ENCODE measurements at places on chromosomes 16 and 17.

DNA sequence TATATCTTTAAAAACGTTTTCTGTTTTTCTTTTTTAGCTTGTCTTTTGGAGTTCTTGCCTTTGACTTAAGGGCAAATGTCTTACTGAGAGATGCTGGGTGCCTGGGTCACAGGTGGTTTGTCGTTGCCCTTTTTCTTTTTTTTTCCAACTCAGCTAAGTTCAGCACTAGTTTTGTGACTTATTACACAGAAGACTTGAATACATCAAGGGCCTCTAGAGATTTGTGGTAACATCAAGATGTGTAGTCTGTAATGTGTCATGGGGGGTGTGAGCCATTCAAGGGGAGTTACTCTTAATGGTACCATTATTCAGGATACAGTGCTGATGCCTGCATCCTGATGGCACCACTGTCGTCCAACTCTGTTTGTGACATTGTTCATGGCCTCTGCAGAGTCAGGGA is 95.1 kb downstream of the PRKCA start:
- DNase-seq: no peak

GRCh38 chr16:53123747-53124146 is 69.0 kb downstream of the CHD9 start:
- peak; percentile 72 for DNase-seq

GRCh38 chr17:43456661-43457361 is 27.0 kb upstream of the DHX8 start:
- peak; percentile 26 for DNase-seq

- no peak for DNase-seq
Measured at GRCh38 chr16:54425068-54425467, 138.5 kb upstream of the IRX3 start.

DNA sequence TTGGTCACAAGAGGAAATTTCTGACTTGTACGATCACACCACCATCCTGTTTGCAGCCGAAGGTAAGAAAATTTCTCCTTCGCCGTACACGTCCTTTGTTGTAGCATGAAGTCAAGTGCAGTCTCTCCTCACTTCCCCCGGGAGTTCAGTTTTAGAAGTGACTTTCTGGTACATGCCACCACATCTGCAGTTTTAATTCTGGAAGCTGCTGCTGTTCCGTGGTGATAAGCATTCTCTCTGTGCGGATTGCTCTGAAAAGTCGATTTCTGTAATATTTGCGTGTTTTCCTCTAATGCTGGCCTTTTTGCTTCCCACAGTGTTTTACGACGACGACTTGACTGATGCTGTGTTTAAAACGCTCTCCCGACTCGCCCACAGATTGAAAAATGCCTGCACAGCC is 20.6 kb downstream of the METTL22 start:
- DNase-seq: no peak

DNA sequence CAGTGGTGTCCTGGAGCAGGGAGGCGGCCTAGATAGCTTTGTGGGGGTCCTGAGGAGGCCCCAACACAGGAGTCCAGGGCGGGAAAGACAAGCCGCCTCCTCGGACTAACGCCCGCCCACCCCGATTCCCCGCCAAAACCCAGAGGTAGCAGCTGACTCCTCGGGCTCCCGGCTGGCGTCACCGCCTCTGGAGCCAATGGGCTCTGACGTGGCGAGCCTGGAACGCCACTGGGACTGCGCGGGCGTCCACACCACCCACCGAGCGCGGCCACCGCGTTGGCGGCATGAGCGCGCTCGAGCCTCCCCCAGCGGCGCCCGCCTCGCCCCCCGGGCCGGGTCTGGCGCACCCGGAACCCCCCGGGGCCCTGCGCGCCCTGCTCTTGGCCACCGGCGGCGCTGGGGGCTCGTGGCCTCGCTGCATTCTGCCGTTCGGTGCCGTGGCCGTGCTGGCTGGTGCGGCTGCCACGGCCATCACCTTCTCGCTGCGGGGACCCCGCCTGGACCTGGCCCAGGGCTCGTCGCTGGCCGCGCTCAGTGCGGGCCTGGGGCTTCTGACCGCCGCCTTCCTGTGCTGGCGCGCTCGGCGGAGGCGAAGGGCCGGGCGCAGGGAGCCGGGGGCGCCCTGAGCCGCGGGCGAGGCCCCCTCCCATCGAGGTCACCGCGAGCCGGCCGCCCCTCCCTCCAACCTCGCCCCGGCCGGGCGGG is 3.4 kb upstream of the NTN3 start:
- peak; percentile 90 for DNase-seq

DNA sequence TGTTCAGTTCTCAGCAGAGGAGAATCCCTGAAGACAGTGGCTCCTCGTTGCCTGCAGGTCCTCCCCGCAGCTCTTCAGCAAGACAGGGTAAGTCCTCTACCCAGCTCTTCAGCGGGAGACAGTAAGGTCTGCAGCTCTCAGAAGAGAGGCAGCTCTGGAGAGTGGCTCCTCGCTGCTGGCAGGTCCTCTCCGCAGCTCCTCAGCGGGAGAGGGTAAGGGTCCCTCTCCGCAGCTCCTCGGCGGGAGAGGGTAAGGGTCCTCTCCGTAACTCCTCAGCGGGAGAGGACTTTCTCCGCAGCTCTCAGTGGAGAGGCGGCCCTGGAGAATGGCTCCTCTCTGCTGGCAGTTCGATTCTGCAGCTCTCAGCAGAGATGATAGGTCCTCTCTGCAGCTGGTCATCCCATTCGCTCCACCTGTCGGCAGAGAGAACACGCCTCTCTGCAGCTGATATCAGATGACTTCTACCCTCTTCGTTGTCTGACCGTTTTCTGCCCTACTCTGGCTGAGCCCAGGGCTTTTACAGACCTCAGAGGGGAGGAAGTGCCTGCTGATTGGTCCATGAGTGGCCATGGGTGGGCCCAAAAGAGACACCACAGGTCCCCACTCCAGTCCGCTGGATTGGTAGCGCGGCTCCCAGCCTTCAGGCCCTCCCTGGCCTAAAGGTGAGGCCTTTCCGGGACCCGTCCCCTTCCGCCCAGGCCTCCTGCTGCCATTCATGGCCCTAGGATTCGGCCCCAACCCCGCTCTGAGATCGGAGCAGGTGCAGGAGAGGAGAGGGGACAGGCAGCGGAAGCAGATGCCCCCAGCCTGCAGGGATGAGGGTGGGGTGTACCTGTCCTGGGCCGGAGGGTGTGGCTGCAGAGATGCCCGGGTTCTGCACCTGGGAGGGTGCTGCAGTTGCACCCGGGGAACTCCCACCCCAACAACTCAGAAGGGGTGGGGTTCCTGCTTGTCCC is 11.9 kb upstream of the SHCBP1 start:
- no peak for DNase-seq

GRCh38 chr16:84786605-84787262 is 33.1 kb upstream of the CRISPLD2 start:
- DNase-seq: no peak

DNA sequence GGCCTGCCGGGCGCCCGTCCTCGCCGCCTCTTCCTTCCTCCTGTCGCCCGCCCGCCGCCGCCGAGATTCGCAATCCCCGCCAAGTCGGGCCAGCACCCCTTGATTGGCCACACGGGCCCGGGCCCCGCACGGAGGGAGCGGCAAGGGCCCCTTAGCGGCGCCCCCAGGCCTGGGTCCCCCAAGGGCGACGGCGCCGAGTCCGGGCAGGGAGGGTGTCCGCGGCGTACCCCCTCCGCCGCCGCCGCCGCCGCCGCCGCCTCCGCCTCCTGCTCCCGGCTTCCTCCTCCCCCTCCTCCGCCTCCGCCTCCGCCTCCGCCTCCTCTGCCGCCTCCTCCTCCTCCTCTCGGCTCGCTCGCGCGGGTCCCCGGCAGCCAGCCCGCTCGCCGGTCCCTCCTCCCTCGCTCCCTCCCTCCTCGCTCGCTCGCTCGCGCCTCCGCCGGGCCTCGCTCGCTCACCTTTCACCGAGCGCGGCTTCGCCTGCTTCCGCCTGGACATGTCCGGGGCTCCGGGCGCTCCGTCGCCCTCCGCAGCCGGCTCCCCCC is 561 bp downstream of the ZNF423 start:
- peak; percentile 94 for DNase-seq

GRCh38 chr16:86088816-86089215 is 189.9 kb downstream of the IRF8 start:
- no peak for DNase-seq

DNA sequence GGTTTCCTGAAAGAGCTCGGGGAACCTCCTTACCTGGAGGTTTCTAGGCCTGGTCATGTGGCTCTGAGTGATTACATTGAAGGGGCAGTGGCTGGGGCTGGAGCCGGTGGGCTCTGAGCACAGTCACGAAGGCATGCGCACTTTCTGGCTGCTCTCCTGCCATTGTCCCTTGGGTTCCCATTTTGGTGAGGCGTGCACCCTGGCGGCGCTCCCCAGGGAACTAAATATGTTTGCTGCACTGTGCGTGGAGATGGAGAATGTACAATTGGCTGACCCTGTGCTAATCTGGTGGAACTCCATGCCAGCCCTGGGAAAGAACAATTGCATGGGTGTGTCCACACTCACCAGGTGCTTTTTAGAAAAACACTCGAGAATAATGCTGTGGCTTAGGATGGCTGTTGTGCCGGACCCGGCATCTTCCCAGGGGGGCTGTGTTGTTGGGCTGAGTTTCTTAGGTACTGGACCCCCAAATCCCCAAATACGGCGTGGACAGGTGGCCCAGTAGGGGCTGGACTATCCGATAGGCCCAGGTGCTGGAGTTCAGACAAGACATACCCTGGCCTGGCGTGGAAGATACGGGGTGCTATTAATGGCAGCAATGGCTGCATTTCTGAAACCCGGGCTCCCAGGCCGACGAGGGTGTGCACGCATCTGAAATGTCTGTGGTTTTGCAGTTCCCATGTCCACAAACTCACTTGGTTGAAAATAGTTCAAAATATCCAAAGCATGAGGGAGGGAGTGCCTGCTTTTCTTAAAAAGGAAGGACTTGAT is 230.5 kb downstream of the SEC14L1 start:
- DNase-seq: peak; percentile 79

GRCh38 chr17:34653511-34653910 is 74.1 kb downstream of the TMEM132E start:
- DNase-seq: no peak

DNA sequence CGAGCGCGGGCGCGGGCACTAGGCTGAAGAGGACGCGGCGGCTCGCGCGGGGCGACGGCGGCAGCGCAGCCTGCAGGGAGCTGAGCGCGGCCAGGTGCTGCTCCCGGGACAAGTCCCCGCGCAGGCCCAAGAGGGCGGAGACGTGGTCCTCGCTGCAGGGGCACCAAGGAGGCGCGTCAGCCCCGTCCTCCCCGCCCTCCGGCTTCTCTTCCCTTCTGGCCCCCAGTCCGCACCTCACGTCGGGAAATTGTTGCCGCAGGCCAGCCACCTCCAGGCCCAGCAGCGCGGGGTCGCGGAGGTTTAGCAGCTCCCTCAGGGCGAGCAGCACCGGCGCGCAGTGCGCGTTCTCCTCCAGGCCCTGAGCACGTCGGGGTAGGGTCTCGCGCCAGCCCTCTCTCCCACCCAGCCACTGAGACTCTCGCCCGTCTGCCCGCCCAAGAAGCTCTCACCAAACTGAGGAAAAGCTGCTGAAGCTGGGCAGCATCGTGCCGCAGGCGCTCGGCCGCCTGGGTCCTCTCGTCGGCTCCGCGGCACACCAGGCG is 761 bp upstream of the MATCAP1 start:
- DNase-seq: no peak

DNA sequence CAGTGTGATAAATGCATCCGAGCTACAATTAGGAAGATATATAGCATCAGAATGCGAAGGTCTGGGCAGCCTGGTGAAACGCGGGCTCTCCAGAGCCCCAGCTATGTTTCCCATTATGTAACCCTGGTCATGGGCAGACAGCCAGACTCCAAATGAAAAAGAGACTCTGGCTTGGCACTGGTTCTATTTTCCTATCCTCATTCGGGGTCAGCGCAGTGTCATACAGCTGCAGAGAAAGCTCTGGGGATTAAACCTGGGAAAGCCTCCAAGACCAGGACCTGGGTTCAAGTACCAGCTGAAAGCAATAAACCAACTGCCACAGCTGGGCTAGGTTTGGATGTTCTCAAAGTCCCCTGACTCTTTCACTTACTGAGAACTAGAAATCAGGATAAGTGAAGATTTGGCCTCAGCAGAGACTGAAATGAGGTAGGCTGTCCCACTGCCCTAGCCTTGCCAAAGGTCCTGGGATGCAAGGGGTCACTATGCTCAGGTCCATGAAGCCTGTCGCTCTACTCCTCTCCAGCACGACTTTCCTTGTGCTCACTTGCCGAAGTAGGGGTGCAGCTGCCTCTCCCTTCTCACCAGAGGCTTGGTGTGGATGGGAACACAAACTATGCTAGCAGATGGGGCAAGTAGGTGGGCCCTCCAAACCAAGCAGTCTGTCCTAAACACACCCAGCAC is 123.8 kb downstream of the SMG6 start:
- DNase-seq: peak; percentile 93

DNA sequence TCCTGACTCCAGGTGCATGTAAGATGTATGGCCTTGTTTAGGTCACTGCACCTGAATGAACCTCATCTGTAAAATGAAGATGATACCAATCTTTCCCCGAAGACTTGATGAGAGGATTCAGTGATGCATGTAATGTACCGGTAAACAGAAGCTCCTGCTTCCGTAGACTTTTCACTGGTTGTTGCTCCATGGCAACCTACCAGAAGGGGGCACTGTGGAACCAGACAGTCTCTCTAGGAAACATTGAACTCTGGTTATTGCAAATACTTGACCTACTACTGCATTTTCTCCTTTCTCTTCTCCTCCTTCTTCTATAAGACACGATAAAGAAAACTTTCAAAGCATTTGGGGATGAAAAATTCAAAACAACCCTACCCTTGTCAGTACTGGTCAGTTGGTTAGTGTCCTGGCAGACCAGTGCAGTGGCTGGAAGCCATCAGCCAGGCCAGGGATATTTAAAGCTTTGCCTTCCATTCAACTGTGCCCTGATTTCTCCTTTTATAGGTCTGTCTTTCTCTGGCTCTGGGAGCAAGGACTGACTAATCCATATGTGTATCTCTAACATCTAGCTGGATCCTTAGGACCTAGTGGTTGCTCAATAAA is 667.4 kb upstream of the SALL1 start:
- peak; percentile 67 for DNase-seq

DNA sequence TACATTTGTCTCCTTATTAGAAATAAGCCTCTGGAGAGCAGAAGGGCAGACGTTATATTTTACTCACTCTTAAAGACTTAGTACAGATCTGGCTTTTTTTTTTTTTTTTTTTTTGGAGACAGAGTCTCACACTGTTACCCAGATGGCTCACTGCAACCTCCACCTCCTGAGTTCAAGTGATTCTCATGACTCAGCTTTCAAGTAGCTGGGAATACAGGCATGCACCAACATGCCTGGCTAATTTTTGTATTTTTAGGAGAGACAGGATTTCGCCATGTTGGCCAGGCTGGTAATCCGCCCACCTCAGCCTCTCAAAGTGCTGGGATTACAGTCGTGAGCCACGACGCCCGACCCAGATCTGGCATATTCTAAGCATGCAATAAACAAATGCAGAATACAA is 36.4 kb upstream of the TMEM97 start:
- peak; percentile 72 for DNase-seq

Data from adipocyte (in vitro differentiated cells).